ENCODE measurements at places on chromosomes 4 and X.

GRCh38 chrX:137052643-137053235 lies 18.9 kb upstream of the GPR101 start:
- no peak for DNase-seq

DNA sequence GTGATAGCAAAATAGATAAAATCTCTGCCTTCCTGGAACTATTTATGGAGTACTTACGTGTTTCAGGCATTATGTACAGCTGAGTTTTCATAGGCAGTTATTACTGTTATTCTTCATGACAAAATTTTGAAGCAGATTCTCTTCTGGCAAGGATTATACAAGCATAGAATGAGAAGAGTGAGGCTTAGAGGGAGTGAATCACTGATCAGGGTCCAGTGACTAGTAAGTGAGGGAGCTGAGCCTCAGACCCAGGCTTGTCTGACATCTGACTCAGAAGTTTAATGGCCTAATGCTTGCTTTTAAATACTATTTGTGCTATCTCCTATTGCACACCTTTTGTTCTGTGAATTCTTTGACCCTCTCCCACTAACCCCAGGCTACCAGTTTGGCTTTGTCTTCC lies 110.6 kb downstream of the DTHD1 start:
- no peak for DNase-seq

GRCh38 chr4:165124488-165124887 lies 11.8 kb upstream of the TMEM192 start:
- DNase-seq: no peak

DNA sequence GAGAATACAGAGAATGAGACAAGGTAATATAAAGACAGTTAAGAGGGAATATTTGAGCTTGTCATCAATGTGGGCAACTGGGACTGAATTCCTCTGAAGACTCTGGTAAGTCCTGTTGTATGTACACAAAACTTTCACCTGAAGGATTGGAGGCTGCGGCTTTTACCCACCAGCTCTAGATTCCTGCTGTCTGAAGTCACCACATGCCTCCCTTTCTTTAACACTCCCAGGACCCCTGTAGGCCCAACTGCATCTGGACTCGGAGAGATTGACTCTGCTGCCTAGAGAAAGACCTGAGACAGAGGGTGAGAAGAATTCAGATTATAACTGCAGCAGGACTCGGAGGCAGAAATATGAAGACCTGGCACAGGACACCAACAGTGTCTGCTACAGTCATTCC lies 1048.0 kb downstream of the PDHA2 start:
- DNase-seq: no peak

- no peak for DNase-seq
Observed at GRCh38 chrX:30787012-30787411, 102.0 kb downstream of the TAB3 start.

DNA sequence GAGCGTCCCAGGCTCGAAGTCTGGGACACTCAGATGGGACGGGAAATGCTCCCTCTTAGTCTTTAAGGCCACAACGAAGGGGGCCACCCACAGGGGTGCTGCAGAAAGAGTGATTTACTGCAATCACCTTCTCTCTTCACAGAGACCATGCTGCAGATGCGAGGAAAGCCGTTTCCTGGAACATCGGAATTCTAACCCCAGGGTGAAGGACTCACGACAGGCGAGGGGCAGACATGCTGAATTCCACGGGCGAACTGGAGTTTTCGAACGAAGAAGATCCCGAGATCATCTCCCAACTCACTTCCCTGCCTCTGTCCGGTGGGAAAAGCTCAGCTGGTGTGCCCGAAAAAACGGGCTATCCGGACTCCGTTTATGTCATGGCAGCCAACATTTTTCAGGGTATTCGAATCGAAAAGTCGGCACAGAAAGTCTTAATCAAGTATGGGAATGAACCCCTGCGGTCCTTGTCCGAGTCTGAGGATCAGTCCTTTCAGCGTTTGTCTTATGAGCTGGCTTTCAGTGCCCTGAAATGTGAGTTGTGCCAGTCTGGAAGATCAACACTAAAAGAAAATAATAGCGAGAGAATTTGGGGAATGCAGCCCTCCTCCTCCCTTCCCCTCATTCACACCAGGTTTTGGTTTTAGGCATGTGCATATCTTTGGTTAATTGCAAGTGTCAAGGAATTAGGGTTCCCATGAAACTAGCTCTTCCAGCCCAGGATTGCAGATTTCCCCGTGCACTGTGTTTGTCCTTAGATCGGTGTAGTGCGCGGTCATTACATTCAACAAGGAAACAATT lies 905 bp downstream of the NSUN7 start:
- no peak for DNase-seq

GRCh38 chr4:19684084-19684483 lies 567.6 kb upstream of the SLIT2 start:
- DNase-seq: no peak

DNA sequence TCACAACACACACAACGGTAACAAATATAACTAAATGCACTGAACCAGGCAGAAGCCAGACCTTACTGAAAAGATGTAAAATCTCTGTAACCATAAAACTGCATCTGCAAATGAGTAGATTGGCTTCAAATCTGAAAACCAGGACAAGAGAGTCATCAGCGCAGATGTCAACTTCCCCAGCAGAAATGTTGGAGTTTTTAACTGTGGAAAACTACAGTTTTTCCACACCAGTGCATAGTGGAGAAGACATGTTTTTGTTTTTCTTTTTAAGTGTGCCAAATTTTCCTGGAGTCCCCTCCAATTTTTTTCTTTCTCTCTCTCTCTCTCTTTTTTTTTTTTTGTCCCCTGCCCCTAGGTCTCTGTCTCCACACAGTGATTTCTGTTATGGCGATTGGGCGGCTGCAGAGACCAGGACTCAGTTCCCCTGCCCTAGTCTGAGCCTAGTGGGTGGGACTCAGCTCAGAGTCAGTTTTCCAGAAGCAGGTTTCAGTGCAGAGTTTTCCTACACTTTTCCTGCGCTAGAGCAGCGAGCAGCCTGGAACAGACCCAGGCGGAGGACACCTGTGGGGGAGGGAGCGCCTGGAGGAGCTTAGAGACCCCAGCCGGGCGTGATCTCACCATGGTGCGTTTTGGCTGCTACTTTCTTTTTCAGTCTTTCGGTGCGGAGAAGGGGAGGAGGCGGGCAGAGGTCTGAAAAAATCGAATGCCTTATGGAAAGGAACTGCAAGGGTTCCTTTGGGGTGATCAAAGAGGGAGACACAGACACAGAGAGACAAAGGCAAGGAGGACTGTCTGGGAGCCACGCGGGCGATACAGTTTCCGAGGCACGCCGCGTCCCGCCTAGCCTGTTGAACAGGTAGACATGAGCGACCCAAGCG lies at the start of gene GUCY1A1:
GUCY1A1 (plus strand) TSS at position 505 of the 878 bp plus-strand sequence. CDS start 30,020 bp downstream, outside the sequence.
- no peak for DNase-seq

DNA sequence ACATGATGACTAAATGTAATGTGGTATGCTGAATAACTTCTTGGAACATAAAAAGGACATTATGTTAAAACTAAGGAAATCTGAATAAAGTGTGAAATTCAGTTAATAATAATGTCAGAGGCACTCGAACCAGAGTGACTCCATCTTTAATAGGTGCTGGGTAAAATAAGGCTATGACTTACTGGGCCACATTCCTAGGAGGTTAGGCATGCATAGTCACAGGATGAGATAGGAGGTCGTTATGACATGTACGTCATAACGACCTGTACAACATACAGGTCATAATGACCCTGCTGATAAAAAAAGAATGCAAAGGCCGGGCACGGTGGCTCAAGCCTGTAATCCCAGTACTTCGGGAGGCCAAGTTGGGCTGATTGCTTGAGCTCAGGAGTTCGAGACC lies 28.9 kb upstream of the OPHN1 start:
- DNase-seq: no peak

DNA sequence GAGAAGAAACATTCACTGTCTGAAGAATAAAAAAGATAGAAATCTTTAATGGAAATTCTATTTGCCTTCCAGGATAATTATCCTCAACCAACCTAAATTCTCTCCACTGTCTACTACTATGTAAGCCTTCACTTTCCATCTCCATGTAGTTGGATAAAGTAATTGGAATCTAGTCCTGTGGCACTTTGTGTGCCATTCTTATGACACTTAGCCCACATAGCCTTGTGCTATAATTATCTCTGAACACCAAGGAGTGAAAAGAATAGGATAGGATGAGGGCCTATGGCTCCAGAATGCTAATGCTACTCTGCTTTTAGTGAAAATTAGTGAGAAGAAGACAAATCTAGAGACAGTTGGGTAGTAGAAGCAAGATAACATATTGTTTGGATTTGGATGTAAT lies 20.2 kb downstream of the PRSS48 start:
- DNase-seq: no peak

DNA sequence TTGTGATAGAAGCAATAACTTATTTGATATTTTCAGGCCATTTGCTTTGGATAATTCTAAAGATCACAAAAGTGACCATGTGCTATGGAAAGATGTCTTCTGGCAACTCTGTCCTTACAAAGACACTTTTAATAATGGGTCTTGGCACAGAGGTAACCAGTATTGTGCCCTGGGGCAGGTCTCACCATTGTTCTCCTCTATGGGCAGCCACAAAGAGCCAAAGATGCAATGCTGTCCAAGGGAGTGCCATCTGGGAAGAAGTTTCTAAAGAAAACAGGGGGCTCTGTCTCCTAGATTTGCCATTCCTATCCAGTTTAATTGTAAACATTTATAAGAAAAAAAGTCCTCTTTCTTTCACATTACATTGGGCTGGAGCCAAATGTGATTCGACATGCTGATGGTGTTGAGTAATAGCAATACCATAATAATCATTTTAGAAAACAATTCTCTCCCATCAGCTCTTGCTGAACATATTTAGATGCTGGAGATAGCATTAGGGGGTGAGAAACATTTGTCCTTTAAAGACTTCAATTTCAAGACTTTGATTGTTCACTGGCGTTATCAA lies 179.9 kb downstream of the KIT start:
- no peak for DNase-seq

DNA sequence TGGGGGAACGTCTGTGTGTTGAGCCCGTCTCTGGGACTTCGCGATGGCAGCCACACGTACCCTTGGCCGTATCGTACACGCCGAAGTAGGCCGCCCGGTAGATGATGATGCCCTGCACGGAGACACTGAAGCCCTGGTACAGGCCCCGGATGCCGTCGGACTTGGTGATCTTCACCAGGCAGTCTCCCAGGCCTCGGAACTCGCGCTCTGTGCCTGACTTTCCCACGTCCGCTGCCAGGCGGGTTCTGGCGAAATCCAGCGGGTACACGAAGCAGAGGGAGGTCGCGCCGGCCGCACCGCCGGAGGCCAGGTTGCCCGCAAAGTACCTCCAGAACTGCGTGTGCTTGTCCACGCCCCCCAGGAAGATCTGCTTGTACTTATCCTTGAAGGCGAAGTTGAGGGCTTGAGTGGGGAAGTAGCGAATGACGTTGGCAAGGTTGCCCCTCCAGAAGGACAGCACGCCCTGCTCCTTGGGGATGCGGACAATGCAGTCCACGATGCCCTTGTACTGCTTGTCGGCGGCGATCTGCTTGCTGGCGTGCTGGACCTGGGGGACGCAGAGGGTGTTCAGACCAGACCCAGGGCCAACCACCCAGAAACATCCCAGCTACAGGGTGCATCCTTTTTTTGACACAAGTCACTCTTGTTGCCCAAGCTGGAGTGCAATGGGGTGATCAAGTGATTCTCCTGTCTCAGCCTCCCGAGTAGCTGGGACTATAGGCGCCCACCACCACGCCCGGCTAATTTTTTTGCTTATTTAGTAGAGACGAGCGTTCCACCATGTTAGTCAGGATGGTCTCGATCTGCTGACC lies 2.5 kb downstream of the SLC25A6 start:
- DNase-seq: no peak

- no peak for DNase-seq
Observed at GRCh38 chr4:26958925-26959653, 98.4 kb downstream of the STIM2 start.

DNA sequence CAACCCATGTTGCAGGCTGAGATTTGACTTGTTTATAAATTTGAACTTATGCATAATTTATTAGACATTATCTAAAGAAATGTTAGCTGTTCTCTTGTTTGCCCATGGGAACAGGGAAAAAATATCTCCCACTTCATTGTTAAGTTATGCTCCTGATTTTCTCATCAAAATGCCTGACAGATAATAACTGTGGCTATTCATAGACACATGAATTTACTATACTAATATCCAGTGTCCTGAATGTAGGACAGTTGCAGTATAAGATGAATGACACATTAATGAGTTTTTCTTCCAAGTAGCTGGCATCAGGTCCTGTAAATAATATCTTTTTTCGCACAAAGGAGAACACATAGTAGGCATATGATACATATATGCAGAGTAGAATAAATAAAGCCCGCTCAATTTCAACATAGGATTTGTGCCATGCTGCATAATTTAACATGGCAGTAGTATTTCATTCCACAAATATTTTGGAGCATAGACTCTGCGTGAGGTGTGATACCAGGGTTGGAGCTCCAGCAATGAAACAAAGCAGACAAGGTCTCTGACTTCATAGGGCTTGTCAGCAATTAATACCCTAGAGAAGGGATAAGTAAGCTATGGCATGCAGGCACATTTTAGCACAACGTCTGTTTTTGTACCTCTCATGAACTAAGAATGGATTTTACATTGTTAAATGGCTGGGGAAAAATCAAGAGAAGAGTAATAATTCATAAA lies 40.4 kb upstream of the DDX53 start:
- DNase-seq: no peak

GRCh38 chr4:114364857-114365256 lies 233.8 kb upstream of the UGT8 start:
- DNase-seq: no peak

DNA sequence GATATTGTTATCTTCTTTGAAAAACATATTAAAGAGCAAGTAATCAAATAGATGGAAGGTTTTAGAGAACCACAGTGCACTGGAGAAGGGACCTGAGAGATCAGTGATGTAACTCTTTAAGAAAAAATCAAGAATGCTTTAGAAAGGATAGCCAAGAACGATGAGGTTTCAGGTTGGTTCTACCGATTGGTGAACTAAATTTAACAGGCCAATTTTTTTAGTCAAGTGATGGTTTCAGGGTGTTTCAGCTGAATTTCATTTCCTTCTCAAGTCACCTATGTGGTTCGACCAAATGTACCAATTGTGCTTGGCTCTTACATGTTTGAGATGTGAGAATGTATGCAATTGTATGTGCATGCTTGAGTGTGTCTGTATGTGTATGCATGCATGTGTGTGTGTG lies 26.5 kb downstream of the HS3ST1 start:
- no peak for DNase-seq

GRCh38 chrX:17535229-17535628 lies 160.2 kb downstream of the NHS start:
- no peak for DNase-seq

DNA sequence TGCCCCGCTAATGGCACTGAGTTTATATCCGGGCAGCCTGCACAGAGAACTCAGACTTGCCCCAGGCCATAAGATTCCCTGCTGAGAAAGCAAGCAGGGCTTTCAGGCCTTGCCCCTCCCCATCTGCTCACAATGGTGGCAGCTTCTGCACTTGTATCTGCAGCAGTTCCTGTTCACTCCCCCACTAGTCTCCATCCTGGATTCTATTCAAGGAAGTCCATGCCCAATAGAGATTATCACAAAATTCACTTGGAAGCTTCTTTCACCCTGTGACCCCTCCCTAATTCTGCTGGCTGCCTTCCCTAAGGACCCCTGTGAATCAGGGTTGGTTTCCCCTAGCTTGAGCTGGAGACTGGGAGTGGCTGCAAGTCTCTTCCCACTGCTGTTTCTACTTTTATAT lies 34.5 kb upstream of the UCP1 start:
- DNase-seq: no peak

- no peak for DNase-seq
Observed at GRCh38 chrX:97672608-97673007, 788.9 kb downstream of the RPA4 start.

- DNase-seq: no peak
Observed at GRCh38 chrX:150879855-150880807, 18.3 kb downstream of the CD99L2 start.

All from DMS79 (cell line).